ENCODE measurements at places on chromosomes 5 and 9.

DNA sequence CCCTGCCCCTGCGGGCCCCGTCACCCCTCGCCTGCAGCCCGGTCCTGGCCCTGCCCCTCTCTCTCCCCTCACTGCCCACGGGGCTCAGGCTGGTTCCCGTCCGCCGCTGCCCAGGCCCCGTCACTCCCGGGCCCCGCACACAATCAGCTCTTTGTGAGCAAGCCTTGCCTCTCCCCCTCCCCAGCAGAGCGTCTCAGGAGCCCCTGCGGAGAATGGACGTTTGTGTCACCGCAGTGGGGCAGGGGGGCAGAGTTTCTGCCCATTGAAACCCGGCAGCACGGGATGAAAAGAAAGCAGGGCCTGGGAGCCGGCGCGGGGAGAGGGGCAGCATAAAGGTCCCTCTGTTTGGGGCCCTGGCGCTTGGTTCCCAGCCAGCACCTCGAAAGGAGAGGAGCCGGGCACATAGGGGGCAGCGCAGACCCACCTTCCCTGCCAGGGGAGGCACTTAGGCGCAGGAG is 13.5 kb upstream of the NUP214 start:
- no peak for DNase-seq

DNA sequence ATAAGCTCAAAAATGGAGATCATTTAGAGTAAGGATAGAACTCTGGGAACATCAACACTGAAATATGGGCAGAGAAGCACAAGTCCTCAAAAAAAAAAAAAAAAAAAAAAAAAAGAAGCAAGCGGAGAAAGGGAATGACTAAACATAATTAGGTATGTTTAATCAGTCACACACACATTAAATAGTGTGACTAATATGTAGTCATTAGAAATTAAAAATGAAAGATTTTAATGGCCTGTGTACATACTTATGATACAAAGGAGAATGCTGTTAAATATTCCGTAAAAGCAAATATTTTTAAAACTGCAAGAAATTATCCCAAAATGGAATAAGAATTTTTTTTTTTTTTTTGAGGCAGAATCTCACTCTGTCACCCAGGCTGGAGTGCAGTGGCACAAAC is 10.5 kb downstream of the LPAR1 start:
- no peak for DNase-seq

- no peak for DNase-seq
Measured at GRCh38 chr5:134553821-134554267, 28.4 kb downstream of the JADE2 start.

DNA sequence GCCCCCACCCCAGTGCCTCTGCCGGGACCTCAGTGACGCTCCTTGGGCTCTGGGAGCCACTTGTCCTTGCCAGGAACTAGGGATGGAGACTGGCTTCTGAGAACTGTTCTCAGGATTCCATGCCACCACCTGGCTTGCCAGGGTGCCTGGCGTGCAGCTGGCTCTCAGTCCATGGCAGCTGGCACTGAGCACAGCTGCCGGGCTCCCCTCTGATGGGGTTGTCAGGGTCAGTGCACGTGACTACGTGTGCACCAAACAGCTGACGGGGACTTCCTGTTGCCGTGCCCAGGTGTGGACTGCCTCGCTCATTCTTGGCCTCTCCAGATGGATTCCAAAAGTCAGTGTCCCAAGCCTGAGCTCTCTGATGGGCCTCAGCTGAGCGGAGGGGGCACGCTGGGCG is 9.4 kb downstream of the KCNT1 start:
- no peak for DNase-seq

DNA sequence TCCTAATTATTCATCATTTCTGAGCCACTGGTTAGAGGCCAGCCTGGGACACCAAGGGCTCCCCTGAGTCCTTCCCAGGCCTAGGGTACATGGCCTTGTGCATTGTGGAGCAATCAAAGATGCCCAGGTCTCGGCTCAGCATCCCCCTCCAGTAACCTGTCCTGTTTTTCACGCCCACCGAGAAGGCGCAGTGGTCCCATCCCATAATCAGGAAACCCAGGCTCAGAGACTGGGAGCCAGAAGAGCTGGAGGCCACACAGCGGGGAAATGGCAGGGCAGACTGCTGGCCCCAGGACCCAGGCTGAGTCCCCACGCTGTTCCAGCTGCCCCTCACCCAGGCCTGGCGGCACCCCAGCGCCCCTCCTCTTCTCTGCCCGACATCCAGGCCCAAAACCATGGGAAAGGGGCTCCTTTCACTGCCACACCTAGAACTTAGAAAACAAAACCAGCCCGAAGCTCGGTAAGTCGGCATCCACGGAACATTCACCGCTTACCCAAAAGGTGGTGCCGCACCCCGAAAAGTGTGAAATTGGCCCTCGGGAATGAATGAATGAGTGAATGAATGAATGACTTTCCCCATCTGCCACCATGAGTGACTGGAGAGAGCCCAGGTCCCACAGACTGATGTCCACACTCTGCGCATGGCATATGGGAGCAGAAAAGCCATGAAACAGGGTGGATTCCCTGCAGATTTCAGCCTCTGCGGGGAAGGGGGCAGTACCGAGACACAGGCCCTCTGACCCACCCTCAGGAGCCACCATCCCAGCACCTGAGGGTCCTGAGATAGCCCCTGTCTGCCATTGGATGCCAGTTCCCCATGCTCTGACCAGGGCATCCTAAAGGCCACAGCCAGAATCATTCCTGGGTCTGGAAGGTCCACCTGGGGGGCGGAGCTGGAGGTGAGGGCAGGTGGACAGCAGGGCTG is 132.5 kb downstream of the OLFM1 start:
- DNase-seq = no peak

DNA sequence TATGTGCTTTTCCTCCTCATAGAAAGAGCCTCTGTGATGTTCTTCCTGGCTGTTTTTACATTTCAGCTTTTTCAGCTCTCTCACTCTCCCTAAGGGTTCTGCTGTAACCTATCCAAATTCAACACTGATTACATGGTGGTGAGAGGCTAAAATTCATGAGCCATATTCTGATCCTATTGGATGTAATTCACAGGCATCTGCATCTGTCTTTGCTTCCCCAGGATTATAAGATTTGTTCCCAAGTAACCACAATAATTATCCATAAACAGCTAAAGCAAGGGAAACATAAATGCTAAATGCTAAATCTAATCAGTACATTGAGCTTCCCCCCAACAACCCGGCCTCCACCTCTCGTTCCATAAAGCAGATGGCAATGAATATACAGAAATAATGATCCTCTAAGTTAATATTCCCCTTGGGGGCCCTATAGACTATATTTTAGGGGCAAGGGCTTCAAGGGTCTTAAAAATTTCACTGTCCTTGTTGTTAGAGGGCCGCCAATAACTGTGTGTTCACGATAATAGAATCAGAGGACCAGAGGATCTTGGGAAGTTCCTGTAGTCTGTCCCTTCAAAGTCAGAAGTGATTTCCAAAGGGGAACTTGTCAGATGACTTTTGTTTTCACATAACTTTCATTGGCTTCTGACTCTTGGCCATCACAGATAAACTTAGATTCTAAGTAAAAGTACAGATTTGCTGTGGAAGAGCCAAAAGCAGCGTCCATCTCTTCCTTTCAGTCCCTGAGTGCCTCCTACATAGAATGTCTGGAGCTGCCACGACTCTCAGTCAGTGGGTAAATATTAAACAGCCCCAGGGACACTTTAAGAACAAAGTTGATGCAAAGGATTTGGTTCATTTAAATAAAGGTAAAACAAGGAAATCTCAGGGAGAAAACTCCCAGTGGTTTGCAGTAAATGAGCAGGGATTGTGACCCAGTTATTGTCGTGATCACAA is 125.6 kb downstream of the ALDH1A1 start:
- no peak for DNase-seq

DNA sequence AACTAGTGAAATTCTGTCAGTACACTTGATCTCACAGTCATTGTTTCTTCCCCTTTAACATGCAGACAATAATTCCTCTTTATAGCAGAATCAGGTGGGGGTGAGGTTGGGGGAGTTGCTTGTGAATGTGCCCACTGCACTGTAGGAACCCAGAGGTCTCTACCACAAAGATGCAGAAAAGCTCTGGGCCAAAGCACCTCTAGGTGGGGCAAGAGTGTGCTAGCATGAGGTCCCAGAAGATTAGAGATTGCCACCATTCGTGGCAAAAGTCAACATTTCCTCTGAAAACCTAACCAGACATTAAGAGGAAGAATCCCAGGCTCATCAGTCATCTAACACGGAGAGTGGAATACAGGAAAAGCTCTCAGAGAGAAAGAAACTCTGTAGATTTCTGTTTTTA is 74.5 kb downstream of the PTCD2 start:
- DNase-seq = no peak

GRCh38 chr5:158023266-158023665 is 164.3 kb upstream of the CLINT1 start:
- no peak for DNase-seq

- no peak for DNase-seq
Measured at GRCh38 chr5:126645132-126645531, 44.4 kb downstream of the PHAX start.

DNA sequence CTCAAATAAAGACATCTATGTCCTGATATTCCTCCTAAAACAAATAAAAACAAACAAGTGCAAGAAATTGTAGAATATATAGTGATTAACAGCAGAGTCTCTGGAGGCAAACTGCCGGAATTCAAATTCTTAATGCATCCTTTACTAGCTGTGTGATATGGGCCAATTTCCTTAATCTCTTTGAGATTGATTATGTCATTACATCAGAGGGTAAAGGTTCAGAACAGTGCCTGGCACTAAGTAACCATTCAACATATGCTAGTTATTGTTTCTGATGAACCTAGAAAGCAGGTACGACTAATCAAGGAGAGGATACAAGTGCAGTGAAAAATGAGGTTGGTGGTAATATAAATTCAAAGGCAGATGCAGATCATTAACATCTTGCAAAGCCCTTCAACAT is 81.1 kb upstream of the ADAMTS19 start:
- DNase-seq = no peak

- DNase-seq = no peak
Measured at GRCh38 chr5:112049738-112050137, 292.7 kb upstream of the NREP start.

DNA sequence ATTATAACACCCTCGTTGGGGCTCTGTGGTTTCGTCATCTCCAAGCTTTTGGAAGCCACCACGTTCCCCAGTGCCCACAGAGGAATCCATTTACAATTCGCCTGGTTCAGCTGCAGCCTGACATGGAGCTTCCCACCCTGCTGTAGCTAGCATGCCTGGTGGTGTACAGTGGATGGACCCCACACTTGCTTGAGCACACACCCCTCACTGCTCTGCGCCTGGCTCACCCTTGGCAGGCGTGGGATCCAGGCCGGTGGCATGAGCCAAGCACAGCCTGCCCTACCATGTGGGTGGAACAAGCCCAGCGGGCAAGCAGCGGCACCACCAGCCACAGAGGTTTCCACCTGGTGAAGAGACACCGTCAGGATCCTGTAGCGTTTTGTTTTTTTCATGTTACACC is 1045.7 kb upstream of the CDH9 start:
- DNase-seq = no peak

GRCh38 chr5:147863454-147864158 is 14.9 kb upstream of the SCGB3A2 start:
- no peak for DNase-seq

DNA sequence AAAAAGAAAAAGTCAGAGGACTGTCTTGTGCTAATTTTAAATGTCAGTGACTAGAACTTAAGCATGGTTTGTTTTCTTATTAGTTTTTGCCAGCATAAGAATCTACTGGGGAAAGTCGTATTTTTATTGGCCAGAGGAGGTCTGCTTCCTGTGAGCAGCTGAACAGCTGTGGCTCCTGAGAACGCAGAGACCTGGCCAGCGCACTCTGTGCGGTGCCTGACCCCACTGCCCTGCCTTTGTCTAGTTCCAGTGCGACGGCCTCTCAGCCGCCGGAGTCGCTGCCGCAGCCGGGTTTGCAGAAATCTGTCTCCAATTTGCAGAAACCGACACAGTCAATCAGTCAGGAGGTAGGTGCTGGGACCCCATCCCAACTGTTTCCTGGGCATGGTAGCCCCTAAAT is 42.5 kb downstream of the PRRC2B start:
- no peak for DNase-seq

DNA sequence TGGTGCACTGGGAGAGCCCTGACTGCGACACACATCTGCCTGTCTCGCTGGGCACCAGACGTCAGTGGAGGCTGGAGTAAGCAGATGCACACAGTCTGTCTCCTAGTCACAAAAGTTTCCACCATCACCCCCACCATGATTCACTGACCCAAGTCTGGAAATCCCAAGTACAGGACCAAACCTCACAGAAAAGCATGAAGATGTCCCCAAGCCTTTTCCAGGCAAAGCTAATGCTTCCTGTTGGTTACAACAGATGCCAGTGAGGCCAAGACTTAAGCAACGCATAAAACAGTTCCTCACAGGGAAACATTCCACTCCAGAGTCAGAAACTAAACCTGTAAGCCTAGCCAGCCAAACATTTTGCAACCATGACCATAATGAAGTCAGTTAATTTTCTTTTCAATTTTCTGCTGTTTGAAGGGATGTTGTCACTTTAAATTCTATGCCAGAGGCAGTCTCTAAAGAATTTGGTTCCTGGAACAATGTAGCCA is 259.3 kb upstream of the SLC30A5 start:
- DNase-seq = no peak

DNA sequence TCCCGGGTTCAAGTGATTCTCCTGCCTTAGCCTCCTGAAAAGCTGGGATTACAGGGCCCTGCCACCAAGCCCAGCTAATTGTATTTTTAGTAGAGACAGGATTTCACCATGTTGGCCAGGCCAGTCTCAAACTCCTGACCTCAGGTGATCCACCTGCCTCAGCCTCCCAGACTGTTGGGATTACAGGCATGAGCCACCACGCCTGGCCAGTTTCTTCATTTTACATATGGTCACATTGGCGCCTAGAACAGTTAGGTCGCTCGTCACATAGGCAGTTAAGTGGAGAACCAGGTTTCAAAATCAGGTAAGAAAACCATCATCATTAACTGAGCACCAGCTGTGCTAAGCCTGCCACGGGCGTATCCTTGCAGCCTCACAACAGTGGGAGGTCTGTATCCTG is 36.1 kb downstream of the OLFML2A start:
- no peak for DNase-seq

- DNase-seq = no peak
Measured at GRCh38 chr9:107700847-107701246, 211.3 kb upstream of the KLF4 start.

DNA sequence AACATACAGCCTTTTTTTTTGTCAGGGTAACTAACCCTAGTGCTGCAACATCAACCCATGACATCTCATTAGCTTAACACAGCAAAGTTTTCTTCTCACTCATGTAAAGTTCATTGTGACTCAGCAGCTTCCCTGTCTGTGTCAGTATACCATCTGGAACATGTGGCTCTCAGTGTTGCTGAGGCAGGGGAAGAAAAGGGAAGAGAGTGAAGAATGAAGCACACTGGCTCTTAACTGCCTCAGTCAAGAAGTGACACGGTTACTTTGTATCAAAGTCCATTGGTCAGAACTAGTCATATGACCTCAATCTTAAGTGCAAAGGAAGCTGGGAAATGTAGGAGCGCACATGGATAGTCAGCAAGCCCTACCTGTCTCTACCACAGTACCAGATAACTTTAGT is 185.0 kb upstream of the ELL2 start:
- peak; percentile 58 for DNase-seq
